Stimulated activated CD4-positive, alpha-beta T cell treated with anti-CD3 and anti-CD28 coated beads, Interleukin-15, amount 100 ng/mL, for 1 hour (primary cell): ENCODE measurements at places on chromosomes 3 and 15.

DNA sequence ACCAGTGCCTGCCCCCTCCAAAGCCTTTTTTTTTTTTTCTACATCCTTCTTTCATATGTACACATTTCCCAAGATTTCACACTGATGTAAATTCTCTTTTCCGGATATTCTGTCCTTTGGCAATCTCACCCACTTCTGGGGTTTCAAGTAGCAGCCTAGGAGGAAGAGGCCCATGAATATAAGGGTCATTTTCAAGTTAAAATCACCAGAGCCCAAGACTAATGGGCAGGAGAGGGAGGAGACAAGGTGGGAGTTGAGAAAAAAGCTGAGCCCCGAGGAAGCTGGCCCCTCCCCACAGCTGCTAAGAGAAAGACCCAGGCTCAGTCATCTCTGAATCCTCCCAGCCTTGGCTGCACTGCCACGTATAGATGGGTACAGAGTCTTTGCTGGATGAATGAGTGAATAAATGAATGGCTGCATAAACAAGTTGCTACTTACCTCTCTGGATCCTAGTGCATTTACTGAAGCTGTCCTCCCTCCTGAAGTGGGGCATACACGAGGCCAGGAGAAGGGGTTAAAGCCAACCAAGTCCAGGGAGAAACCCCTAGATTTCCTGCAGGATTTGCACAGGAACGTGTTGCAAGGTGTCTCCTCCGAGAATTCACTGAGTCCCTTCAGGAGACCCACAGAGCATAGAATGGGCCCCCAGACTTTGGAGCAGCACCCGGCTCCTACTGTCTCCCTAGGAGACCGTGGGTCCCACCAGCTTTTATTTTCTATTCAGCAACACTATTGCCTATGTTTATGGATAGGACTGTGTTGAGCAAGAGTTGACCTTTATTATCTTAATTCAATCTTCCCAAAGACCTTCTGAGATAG lies 100.8 kb upstream of the LIPC start:
- DNase-seq = no peak

DNA sequence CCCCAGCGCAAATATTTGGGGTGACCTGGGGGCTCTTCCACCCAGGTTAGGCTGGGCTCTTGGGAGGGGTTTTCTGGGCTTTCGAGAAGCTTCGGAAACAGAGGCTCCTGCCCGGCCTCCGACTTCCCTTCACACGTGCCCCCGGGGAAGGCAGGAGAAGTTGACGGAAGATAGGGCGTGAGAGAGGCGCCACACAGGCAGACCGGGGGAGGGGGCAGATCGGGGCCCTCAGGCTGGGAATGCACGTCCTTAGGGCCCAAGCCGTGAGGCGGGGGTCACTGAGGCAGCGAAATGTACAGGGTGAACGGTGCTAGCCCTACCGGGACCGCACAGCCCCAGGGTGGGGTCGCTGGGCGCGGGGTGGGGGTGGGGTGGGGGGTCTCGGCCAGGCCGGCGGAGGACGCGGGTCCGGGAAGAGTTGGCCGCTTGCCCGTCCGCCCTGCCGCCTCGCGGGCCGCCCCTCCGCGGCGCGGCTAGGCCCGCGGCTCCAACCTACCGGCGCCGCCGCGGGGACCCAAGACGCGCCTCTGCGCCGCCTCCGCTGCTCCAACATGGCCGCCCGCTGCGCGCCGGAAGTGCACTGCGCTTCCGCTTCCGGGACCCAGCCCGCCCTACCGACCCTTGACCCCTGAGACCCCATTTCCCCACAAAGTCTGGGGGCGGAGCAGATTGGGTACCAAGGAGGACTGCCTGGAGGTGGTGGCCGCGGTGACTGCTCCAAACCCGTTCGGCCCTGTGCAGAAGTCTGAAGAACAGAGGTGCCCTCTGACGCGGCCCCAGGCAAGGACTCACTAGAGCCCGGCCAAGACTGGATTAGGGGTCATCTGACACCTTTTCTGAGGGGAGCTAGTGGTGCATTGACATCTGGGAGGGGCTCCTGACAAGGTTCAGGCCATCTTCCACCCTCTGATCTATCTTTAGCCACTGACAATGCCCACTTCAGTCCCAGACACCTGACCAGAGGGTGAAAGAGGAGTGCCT lies at the start of gene CCDC71:
CCDC71 (minus strand) TSS at position 561 of the 981 bp plus-strand sequence. CDS start 2,123 bp downstream, outside the sequence.
- peak; percentile 47 for DNase-seq

DNA sequence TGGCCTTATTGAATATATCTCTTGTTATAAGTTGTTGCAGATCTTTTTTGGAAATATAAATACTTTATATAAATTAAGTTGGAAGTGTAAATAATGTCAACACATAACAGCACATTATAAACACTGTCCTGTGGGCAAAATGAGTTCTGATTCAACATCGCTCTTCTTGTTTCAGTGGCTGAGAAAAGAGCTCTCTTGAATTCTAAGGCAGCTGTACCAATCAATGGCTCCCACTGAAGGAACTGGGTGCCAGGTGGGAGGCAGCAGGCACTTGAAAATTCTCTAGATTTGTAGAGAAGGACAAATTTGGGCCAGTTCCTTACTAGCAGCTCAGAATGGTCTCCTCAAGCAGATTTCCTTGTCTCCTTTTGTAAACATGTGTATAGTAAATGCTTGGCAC lies 45.6 kb downstream of the CHST2 start:
- no peak for DNase-seq

DNA sequence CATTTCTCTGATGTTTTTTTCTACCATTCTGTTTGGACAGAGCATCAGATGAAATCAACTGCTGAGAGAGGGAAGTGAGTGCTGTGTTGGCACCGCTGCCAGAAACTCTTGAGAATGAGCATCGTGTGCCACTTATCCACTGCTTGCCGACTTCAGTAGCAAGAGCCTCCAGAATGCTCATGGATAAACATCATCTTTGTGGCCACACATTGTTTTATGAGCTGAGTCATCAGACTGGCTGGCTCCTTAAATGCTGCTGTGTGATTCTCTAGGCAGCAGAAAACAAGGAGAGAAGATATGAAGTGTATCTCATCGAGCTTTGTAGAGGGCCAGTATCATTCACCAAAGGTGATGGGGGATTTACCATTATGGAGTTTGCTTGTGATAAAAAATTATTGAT lies 3.4 kb upstream of the DOCK3 start:
- no peak for DNase-seq

DNA sequence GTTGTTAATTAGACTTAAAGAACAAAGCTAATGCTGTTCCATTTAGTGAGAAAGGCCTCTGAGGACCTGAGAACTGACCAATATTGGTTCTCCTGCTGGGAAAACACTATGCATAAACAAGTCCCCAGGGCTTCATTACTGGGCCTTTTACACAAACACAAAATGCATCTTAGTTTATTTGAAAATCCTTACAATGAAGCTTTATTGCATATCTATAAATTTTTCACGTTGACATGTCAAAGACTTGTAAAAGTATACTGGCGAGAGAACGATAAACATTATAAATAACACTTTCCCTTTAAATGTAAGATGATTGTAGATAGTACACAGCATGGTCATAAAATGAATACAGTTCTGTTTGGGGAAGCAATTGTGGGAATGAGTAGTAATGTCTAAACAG lies 151.7 kb downstream of the ROBO2 start:
- no peak for DNase-seq

DNA sequence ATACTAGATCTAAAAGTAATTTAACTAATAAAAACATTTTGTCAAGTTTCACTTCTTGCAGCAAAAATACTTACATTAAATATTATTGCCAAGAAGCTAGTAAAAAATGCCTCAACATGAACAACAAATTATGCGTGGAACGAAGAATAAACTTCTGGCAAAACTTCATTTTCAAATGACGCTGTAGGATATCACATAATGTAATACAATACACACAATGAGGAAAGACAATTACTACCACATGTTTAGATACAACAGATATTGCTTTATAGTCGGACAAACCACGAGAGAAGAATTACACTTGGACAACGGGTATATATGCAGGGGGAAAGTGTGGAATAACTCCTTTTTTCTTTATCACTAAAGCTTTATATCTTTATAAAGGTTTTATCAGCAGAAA lies 21.6 kb downstream of the P3H2 start:
- DNase-seq = no peak

DNA sequence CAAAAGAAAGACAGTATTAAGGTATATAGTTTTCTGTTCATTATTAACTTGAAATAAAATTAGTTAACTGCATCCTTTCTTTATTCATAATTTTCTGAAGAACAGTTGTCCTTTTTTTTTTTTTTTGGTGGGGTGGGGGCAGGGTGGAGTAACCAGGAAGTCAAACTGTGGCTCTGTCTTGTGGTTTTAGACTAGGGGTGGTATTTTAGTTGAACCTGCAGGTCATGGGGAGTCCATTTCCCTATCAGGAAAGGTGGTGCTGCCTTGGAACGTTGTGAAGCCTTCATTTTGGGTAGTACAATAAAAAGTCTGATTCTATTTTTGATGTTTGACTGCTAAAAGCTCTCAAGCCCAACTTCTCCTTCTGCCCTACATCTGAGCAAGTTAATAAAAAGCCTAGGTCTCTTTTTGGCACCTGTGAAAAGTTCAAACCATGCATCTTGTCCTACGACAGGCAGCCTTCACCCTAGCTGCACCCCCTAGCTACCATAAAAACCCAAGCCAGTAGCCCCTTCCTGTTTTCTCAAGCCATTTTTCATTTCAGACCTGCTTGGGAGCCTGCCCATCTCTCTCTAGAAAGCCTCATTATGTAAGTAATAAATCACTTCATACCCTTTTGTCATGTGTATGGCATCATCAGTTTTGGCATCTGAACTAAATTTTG lies 31.2 kb upstream of the RIOX2 start:
- no peak for DNase-seq

DNA sequence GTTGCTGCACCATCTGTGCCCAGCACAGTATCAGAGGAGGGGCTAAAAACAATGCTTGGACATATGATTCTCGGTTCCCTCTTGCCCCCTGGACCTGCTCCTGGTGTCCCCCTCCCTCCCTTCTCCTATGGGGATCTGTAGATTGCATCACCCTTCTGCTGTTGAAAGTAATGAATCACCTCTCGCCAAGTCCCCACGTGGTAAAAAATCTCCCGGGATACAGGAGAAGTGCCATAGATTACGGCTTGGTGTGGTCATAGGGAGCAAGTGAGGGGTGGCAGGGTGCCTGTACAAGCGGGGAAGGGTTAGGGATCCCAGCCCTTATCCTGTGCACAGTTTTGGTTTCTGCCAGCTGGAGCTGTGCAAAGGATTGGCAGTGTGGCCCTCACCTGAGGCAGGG lies 37.7 kb downstream of the AMOTL2 start:
- no peak for DNase-seq

- DNase-seq = no peak
Measured at GRCh38 chr3:53817211-53817610, 29.0 kb downstream of the CHDH start.

- no peak for DNase-seq
Measured at GRCh38 chr3:196121066-196121465, 39.2 kb upstream of the TFRC start.
